Epithelial cell of prostate (primary cell): ENCODE measurements at places on chromosomes 13 and 19.

GRCh38 chr19:17496337-17496997 lies 15.0 kb upstream of the PGLS start:
- no peak for DNase-seq

DNA sequence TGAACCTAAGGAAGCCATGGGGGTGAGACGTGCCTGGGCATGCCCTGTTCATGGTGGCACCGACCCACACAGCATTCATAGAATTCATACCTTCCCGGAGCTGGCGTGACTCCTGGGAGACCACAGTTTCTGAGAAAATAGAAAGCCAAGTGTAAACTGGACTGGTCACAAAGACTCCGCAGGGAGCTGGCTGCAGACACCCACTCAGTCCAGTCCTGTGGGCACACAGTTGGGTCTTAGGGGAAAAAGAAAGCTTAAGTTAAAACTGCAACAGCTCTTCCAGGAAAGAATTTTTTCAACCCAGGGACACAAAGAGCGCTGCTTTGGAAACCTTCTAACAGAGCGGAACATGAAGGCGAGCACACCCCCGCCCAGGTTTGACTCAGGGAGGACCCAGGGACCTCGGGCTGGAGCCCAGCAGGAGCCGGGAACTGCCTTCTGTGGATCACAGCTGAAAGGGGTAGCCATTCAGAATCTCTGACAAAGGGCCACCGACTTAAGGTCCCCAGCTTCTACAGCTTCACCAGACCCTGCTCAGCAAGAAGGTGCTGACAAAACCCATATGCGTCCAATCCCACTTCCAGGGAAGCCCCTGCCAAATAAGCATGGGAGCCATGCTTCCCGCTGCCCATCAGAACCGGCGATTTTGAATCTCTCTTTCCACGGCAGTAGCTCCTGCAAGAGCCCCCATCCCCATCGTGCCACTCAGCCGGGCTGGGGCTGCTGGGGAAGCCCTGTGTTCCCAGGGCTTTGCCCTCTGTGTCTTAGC lies 183.7 kb downstream of the COL4A1 start:
- DNase-seq = no peak

DNA sequence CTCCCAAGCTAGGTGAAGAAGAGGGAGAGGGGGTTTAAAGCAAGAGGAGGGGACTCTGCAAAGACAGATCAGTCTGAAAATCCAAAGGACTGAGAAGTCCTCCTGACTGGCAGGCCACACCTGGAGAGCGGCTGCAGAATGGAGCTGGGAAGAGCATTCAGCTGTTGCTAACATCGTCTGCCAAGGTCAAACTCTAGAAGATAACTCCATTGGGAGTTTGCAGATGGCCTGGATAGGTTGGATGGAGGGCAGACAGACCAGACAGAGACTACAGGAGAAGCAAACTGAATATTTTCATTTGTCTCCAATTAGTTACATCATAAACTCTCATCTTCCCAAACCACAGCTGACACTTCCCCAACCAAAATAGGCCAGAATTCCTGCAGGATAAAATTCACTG lies 19.9 kb upstream of the SHISA2 start:
- DNase-seq = no peak

GRCh38 chr13:113077566-113077952 lies 28.0 kb upstream of the F7 start:
- DNase-seq = no peak

DNA sequence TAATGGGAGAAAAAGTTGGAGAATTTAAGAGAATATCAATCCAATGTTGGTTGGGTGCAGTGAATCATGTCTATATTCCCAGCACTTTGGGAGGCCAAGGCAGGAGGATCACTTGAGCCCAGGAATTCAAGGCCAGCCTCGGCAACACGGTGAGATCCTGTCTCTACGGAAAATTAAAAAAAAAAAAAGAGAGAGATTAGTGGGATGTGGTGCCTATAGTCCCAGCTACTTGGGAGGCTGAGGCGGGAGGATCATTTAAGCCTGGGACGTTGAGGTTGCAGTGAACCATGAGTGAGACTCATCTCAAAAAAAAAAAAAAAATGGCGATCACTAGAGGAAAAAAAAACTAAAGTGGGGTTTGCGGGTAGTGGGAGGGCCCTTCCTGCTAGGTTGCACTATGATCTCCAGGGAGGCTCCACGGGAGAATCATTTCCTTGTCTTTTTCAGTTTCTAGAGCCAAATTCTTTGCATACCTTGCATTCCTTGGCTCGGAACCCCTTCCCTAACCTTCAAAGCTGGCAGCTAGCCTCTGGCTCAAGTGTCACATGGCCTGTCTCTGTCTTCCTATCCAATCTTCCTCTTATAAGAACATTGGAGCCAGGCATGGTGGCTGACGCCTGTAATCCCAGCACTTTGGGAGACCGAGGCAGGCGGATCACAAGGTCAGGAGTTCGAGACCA lies 5.8 kb upstream of the ERCC2 start:
- peak; percentile 12 for DNase-seq

DNA sequence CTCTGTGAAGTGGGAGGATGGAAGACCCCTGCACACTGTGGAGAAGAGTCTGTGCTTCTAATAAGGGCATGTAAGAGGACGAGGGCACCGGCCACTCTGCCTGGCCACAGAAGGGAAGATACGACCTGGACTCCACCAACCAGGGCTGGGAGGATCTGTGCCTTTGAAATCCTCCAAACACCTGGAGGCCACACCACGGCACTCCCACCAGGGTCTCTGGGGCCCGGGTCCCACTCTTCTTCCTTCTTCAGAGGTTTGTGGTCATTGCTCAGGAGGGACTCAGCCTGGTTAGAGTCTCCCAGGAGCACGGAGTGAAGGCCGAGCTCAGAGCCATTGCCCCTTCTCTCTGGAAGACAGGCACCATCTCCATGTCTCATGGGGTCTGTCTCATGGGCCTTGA lies 42.0 kb downstream of the RAB20 start:
- no peak for DNase-seq

- no peak for DNase-seq
These were observed 12.1 kb upstream of the ZSCAN1 start for GRCh38 chr19:58021541-58022282.

- DNase-seq = no peak
These were observed 15.6 kb upstream of the SIGLEC10 start for GRCh38 chr19:51433043-51433442.

DNA sequence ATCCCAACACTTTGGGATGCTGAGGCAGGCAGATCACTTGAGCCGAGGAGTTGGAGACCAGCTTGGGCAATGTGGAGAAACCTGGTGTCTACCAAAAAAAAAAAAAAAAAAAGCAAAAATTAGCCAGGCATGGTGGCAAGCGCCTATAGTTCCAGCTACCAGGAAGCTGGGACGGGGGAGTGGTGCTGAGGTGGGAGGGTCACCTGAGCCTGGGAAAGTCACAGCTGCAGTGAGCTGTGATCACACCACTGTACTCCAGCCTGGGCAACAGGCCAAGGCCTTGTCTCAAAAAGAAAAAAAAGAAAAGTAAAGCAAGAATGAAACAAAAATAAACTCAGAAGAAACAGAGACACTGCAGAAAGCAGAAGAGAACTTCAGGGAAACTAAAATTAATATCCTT lies 31.6 kb downstream of the MTRF1 start:
- DNase-seq = no peak

DNA sequence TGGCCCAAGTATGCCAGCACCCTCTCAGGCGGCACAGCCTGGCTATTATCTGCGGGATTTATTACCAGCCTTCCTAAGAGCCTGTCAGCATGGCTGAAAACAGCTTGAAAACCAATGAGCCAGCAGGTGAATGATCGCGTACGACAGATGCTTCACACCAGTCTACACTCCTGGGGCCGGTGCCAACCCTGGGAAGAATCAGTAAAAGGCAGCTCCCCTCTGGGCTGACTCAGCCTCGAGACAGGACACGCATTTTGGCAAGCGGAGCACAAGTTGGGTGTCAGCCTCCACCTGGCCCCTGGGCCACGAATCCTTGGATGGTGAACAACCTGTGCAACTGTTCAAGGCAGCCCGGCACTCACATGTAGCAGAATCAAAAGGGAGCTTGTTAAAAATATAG lies 15.6 kb downstream of the EMP3 start:
- DNase-seq = peak; percentile 76

- DNase-seq = peak; percentile 90
These were observed 156.5 kb upstream of the SLC10A2 start for GRCh38 chr13:103222683-103223082.

DNA sequence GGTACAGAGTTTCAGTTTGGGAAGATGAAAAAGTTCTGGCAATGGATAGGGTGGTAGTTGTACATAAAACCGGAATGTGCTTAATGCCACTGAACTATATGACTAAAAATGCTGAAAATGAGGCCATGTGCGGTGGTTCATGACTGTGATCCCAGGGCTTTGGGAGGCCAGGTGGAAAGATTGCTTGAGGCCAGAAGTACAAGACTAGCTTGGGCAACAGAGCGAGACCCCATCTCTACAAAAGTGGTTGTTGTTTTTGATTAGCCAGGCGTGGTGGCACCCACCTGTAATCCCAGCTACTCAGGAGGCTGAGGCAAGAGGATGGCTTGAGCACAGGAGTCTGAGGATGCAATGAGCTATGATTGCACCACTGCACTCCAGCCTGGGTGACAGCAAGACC lies 12.8 kb downstream of the SMAD9 start:
- DNase-seq = no peak

GRCh38 chr19:13190781-13191540 lies 40.8 kb downstream of the IER2 start:
- no peak for DNase-seq

DNA sequence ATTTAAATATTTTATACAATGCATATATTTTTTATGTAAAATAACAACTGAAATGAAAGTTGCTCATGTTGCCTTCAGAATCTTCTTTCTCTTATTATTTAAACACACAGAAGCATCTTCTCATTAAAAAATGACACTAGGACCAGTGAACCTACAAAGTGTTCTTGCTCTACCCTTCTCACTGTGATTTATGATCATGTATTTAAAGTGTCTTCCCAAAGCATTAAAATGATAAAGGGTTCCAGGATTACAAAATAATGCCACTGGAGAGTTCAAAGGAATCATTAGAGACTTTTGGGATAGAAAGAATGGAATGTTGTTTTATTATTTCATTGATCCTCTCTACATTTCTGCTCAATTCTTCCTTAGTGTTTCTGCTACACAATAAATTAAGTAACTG lies 643.6 kb upstream of the SLITRK1 start:
- DNase-seq = no peak
